ENCODE measurements at places on chromosomes 13 and 19.

DNA sequence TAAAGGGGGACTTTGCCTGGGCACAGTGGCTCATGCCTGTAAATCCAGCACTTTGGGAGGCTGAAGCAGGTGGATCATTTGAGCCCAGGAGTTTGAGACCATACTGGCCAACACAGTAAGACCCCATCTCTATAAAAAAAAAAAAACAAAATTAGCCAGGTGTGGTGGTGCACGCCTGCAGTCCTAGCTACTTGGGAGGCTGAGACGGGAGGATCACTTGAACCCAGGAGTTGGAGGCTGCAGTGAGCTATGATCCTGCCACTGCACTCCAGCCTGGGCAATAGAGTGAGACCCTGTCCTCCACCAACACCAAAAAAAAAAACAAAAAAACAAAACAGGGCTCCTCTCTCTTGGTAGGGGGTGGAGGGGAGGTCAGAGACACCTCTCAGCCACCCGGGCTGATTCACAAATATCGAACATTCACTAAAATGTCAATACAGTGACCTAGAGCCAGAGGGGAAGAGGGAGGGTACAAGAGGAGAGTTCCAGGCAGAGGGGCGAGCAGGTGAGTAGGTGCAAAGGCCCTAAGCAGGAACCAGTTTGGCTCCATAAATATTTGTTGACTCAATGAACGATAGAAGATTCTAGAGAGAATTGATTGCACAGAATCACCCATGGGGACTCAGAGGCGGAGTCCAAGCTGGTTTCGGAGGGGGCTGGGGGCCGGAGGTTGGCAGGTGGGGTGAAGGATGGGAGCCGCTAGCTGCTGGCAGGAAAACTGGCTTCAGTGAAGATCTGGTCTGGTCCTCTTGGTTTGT lies 1.0 kb upstream of the CREB3L3 start:
- no peak for DNase-seq

GRCh38 chr13:111031531-111031961 lies 83.6 kb upstream of the ARHGEF7 start:
- no peak for DNase-seq

GRCh38 chr13:22200440-22200839 lies 529.6 kb downstream of the FGF9 start:
- DNase-seq = no peak

DNA sequence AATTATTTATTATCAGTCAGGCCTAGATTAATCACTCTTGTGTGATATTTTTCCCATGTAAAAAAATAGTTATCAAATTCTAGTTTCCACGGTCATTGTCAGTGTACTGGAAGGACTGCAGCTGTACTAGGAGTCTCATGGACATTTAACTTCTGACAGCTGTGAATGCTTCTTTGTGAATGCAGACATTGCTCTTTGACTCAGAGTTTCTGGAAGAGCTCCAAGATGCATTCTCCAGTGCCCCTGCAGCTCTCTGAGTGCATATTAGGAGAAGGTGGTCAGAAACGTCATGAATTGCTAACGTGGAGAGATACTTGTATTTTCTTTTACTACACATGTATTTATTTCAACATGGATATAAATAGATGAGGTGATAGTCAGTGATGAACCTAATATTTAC lies 9.7 kb upstream of the SLITRK5 start:
- DNase-seq = no peak

- DNase-seq = no peak
These were observed 32.0 kb downstream of the ZFR2 start for GRCh38 chr19:3836887-3837286.

GRCh38 chr19:47839913-47840312 lies 18.2 kb downstream of the CRX start:
- no peak for DNase-seq
